ENCODE measurements at places on chromosomes 16 and 17. TPM values are rescaled to one million over a fixed set of nuclear protein-coding genes. Genes with fewer than 3 reads are reported as not detected.

The PIGL gene
- total RNA-seq: 12.6 TPM

The BIRC5 gene
- 30.9 TPM for total RNA-seq

The OR3A3 gene
- not detected for total RNA-seq

The EFCAB13 gene
- total RNA-seq: 1.4 TPM

The SLC5A11 gene
- total RNA-seq: not detected

The ZNF205 gene
- 14.6 TPM for total RNA-seq

The ABCA10 gene
- 0.11 TPM for total RNA-seq

The SLC12A3 gene
- not detected for total RNA-seq

DNA sequence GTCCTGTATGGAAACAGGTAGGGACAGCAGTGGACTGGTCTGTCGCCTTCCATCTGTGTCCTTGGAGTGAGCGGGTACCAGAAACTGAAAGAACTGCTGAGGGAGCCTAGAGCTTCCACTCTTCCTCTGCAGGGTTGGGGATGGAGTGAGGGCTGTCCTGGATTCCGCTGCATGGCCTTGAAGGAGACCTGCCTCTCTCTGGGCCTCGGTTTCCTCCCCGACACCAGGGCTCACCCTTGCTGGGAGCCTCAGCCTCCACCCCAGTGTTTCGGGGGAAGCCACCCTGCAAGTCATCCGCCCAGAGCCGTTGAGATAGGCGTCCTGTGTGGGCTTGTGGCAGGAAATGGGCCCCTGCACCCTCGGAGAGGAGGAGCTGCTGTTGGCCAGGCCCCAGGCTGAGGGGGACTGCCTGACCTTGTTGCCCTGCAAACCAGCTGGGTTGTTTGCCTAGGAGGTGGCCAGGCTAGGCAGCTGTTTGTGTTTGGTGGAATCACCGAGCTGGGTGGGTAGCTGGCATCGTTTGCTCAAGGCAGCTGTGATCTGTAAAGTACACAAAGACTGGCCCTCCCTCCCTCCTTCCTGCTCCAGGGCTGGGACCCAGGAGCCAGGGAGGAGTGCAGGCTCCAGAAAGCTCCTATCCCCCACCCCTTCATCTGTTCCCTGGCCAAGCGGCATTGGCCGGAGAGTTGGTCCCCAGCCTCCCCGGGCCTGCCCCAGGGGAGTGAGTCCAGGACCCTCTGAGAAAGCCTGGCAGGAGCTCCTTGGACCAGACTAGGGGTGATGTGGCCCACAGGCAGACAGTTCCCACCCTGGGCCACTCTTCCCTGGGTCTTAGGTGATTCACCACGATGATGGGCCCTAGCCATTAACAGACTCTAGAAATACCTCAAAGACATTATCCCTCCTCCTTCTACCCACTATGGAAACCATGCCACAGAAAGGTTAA, 1.3 kb downstream of the RAB37 start:
- no peak for DNase-seq

GRCh38 chr16:84766978-84767773, 52.6 kb upstream of the CRISPLD2 start:
- DNase-seq: no peak

GRCh38 chr17:39665642-39666224, 584 bp downstream of the TCAP start:
- peak; percentile 43 for DNase-seq

GRCh38 chr17:2800367-2800766, 4.1 kb downstream of the RAP1GAP2 start:
- DNase-seq: no peak

- peak; percentile 88 for DNase-seq
Observed at GRCh38 chr16:23905027-23905426, 69.2 kb downstream of the PRKCB start.

DNA sequence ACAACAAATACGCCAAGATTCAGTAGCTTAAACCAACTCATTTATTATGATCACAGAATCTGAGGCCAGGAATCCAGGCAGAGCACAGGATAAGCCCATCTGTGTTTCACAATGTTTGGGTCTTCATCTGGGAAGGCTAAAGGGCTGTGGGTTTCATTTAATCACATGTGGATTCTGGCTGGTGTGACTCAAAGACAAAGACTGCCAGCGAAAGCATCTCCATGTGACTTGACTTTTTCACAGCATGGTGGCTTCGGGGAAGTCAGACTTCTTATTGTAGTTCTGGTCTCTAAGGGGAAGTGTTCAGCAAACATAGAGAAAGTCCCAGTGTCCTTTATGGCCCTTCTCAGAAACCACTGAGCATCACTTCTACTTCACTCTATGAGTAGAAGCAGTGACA, 1014.4 kb upstream of the GOT2 start:
- no peak for DNase-seq

DNA sequence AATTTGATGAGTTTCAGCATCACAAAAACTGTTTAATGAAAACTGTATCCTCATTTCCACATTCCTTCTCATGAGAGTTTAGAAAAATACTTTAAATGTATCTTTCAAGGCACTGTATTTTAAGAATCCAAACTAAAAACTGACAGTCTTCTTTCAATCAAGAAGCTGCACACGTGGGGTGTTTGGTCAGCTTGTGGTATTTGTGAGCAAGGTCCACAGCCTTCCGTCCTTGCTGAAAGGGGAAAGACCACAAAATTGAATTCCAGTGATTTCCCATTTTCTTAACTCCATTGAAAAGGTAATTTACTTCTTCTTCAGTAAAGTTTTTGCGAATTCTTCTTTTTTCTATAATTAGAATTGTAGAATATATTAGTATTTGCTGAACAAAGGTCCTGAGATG, 3.4 kb upstream of the DYNC1LI2 start:
- no peak for DNase-seq

GRCh38 chr17:14940108-14940937, 324.8 kb downstream of the PMP22 start:
- DNase-seq: peak; percentile 74

- DNase-seq: peak; percentile 54
Observed at GRCh38 chr16:85601730-85602401, 11.3 kb upstream of the GSE1 start.

- DNase-seq: no peak
Observed at GRCh38 chr16:52499060-52499440, 47.9 kb downstream of the TOX3 start.

DNA sequence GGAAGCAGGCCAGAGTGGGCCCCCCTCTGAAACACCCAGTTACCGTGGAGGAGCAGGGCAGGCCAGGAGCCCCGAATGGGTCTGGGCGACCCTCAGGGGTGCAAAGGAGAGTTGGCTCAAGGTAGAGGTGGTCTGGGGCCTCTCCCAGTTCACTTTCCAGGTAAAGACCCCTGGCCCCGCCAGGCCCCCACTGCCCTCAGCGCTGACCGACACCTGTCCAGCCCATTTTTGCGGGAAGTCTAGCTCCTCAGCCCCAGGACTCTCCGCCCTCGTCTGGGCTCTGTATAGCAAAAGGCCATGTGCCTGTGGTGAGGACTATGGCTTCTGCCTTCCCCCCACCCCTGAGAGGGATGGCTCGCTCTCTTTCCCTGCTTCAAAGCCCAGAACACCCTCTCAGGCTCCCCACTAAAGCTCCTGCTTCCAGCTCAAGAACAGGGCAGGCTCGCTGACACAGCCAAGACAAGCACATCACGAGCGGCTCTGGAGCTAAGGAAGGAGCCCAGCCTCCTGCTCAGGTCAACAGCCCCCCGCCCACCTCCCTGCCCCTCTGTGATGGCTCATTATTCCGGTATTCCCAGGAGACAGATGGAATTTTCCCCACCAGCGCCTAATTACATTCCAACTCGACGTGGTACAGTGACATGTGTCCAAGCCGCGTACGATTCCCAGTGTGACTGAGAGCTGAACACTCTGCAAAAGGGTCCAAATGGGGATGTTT, 59.4 kb downstream of the RTN4RL1 start:
- no peak for DNase-seq

DNA sequence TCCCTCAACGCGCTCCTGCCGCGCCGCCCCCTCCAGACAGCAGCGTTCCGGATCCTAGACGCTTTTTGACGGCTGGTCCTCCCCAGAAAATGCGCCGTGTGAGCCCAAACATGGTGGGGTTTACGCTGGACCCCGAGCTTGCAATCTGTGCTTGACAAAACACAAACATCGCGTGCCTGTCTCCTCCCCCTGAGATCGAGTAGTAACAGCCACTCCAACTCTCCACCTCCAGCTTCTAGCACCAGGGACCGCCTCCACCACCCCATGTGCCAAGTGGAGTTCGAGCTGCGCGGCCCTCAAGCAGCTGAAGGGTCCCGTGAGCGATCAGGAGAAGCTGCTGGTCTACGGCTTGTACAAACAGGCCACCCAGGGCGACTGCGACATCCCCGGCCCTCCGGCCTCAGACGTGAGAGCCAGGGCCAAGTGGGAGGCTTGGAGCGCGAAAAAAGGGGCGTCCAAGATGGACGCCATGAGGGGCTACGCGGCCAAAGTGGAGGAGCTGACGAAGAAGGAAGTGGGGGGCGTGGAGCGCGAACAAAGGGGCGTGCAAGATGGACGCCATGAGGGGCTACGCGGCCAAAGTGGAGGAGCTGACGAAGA, 656 bp upstream of the GEMIN4 start:
- peak; percentile 76 for DNase-seq

GRCh38 chr16:11497851-11498289, 88.8 kb downstream of the LITAF start:
- DNase-seq: peak; percentile 63

DNA sequence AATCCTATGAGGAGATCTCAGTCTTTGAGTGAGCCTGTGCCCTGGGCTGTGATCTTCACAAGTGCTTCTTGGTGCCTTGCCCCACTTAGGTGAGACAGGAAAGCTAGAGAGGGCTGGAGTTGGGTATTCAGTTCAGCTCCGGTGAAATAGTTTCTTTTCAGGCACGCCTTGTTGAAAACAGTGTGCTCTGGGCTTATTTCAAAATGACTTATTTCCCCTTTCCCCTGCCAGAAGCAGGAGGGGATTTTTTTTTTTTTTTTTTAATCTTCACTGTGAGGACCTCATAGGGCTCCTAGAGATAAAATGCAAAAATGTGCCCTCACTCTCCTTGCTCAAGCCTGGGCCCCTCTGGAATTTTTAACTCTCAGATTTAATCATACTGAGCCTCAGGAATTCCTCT, 27.2 kb downstream of the MOSMO start:
- DNase-seq: no peak

DNA sequence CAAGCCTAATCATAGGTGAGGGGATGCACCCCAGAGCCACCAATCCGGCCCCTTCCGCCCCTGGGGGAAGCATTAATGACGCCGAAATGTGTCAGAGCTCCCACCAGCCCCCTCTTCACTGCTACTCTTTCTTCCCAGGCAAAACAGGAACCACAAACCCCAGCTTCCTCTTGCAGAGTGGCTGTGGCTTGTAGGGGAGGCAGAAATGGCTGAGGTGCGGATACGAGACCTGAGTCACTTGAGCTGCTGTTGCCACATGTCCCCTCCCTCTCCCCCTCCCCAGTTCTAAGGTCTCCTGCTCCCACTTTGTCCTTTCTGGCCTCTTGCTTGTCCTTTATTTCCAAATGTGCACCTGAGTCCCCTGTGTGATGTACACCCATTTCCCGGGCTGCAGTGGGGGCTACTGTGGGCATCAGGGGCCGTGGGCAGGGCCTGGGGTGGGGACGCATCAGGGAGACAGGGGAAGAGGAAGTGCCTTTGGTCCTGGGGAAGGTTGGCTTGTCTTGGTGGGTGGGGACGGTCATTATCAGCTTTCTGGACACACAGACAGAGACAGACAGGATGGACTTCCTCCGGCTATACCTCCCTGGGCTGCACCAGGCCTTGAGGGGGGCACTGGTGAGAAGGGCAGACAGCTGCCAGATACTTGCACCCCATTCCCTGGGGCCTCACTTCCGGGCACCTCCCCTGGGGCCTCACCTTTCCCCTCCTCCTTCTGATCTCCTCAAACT, at the start of gene APOBR:
Gene APOBR, plus strand, starts transcription at position 523 of the 731 bp plus-strand sequence. Its CDS starts 39 bp downstream, at position 562.
- DNase-seq: no peak

- DNase-seq: peak; percentile 15
Observed at GRCh38 chr16:3171855-3172593, 16.0 kb upstream of the OR1F1 start.

GRCh38 chr17:66526827-66527226, 224.4 kb downstream of the PRKCA start:
- DNase-seq: no peak

GRCh38 chr16:11349599-11350276, 4.5 kb downstream of the RMI2 start:
- peak; percentile 92 for DNase-seq

DNA sequence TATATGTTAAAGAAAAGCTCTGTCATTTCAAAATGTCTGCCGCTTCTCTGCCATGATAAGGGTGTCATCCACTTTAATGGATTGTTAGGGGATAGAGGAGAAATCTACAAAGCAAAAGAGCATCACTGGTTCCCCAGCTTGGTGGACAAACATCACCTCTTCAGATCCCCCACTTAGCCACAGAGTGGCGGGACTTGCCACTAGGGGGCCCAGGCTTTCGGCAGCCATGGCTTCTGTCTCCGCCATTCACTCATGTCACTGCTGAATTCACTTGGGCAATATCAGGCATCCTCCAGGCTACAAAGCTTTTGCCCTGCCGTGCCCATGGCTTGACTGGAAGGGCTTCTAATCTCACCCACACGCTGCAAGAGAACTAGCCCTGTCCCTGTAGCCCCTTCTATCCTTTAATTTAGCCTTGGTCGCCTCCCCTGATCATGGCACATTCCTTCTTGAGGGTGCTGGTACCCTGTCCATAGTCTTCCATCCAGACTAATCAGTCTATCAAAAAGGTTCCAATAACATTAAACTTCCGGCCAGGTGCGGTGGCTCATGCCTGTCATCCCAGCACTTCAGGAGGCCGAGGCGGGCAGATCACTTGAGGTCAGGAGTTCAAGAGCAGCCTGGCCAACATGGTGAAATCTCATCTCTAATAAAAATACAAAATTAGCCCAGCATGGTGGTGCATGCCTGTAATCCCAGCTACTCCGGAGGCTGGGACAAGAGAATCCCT, 34.7 kb downstream of the SBK1 start:
- DNase-seq: peak; percentile 57

- no peak for DNase-seq
Observed at GRCh38 chr17:6603744-6604325, 36.7 kb downstream of the KIAA0753 start.

DNA sequence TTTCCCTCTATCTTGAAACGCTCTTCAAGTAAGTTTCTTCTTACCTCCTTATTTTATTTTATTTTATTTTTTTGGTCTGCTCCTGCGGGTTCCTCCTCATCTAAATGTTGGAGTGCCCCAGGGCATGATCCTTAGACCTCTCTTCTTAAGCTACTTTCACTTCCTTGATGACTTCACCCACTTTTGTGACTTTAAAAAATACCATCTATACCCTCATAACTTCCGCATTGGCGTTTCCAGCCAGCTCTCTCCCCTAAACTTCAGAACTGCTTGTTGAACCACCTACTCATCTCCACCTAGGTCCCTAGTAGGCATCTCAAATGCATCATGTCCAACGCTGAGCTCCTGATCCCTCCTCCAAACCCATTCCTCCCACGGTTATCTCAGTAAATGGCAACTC, 51.4 kb upstream of the NFAT5 start:
- no peak for DNase-seq

DNA sequence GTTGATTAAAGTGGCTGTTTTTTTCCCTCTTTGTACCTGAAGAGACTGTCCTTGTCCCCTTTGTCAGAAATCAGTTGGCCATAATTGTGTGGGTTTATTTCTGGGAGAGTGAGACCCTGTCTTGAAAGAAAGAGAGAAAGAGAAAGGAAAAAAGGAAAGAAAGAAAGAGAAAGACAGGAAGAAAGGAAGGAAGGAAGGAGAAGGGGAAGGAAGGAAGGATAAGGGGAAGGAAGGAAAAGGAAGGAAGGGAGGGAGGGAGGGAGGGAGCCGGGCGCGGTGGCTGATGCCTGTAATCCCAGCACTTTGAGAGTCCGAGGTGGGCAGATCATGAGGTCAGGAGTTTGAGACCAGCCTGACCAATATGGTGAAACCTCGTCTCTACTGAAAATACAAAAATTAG, 6.8 kb upstream of the EVPLL start:
- DNase-seq: no peak

- peak; percentile 86 for DNase-seq
Observed at GRCh38 chr17:2926019-2926650, 129.9 kb downstream of the RAP1GAP2 start.

GRCh38 chr16:52066962-52067361, 480.0 kb downstream of the TOX3 start:
- no peak for DNase-seq
